ENCODE measurements at places on chromosomes 13 and 19.
A peak's percentile ranks its signal among the peaks of the same experiment; 100 is the strongest.

DNA sequence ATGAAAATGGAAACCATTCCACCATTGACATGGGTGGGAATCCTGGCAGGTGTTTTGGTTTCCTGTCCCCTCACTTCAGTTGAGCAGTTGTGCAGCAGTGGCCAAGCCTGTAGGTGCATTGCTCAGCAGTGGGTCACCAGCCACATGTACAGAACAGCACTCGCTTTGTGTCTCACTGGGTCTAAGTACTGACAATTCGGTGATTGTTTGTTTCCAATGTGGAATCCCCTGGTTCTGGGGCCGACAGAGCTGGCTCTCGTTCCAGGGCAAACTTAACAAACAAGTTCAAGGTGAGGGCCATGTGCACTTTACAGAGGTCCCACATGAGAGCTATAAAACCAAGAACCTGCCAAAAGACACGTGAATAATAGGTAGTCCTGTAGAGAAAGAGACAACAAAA, 54.1 kb upstream of the SPATA13 start:
- DNase-seq: no peak

DNA sequence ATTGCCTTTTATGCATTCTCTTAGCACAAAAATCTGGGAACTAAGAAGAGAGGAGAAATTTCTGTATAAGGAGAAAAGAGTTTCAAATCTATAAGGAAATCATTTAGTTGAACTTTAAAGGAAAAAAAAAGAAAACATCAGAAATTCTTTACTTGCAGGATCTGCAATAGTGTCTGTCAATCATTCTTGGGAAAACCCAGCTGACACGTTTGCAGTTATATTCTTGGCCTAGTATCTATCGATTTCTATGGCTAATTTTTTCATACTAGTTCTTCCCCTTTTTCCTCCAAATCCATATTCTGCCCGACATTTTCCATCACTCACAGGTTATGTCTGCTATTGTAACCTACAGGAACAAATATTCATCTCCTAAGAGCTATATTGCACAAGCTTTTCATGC, 160.7 kb downstream of the ABCC4 start:
- DNase-seq: no peak

DNA sequence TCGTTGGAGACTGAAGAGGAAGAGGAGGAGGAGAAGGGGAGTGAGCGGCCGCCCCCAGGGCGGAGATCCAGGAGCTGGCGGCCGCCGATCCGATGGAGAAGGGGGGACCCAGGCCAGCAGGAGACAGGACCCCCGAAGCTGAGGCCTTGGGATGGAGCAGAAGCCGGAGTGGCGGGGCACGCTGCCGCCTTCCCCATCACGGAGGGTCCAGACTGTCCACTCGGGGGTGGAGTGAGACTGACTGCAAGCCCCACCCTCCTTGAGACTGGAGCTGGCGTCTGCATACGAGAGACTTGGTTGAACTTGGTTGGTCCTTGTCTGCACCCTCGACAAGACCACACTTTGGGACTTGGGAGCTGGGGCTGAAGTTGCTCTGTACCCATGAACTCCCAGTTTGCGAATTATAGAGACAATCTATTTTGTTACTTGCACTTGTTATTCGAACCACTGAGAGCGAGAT, 1.8 kb downstream of the GADD45B start:
- no peak for DNase-seq

DNA sequence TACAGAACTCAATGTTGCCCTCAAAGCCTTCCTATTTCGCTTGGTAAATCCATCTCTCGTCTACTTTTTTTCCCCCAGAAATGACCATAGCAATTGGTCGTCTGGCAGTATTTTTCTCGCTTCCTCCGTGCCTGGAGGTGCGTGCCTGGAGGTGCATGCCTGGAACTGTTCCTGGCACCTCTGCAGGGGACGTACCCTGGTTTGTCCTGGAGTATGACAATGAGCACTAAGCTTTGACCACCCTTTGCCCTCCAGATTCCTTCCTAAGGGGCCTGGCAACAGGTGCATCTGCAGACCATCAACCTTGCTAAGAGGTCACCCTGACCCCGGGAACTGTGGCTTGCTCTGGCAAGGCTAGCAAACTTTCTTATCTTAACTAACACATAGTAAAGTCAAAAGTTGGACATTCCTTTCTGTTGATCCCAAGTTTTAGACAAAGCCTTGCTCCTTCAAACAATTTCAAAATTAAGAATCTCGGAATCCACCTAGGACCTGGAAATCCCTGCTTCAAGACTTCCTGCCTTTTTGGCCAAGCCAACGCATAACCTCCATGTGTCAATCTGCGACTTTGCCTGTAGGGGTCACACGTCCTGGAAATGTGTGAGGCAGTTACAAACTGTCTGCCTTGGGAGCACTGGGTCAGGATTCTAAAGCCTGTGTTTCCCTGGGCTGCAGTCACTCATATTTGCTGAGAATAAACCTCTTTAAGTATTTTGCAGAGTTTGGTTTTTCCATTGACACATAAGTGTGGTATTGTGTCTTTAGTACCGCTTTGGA, 28.8 kb upstream of the TUBGCP3 start:
- no peak for DNase-seq

GRCh38 chr19:29605653-29606419, at the start of gene POP4:
Gene POP4 (plus strand): TSS chr19:29606283. CDS start chr19:29606319, 36 bp downstream.
- peak; percentile 87 for DNase-seq

DNA sequence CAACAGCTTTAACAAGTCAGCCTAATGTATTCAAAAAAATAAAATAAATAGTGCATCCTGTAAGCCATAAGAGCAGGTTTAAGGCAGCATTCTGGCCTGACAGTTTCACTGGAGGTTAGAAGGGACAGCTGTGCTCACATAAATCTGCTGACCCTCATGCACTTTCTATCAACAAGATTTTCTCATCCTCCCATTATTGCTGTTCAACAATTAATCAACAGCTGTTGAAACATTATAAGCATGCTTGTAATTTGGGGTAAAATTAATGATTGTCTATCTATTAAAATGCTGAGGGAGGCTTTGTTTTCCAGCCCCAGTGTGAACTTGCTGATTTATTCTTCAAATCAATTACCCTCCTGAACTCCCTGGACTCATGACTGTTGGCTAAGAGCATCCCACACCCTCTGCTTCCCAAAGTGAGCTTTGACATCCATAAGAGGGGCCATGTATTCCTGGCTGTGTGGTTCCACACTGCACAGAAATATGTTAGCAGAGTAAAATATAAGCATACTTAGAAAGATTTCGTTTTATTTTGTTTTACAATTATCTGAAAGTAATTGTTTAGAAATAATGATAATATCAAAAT, 492.4 kb downstream of the EFNB2 start:
- DNase-seq: no peak

DNA sequence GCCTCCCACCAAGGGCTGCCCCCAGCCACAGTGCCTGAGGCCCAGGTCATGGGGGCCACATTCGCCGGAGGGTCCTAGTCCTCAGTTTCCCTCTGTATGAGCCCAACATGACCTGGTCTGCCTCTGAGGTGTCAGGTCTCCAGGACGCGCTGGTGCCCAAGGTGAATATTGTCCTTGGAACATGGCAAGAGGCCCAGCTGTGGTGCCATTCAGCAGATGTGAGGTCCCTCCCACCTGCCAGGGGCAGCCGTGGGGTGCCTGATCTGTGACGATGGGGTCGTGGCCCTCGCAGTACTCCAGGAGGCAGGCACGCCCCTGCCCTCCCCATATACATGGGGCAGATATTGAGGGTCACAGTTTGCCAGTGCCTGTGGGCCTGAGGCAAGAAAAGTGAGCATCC, 151.9 kb downstream of the KDM4B start:
- DNase-seq: no peak

DNA sequence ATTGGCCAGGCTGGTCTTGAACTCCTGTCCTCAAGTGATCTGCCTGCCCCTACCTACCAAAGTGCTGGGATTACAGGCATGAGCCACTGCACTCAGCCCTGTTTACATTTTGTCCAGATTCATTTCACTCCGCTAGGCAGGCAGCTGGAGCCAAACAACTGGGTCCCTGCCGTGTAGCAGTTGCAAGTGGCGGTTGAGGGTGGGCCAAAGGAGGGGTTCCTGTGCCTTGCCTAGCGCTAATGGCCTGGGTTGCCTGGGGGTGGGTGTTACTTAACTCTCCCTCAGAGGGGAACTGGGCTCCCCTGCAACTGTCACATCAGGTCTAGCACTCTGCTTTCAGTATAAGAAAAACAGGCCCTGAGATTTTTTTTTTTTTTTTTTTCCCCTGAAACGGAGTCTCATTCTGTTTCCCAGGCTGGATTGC, 7.4 kb downstream of the ACP5 start:
- no peak for DNase-seq

DNA sequence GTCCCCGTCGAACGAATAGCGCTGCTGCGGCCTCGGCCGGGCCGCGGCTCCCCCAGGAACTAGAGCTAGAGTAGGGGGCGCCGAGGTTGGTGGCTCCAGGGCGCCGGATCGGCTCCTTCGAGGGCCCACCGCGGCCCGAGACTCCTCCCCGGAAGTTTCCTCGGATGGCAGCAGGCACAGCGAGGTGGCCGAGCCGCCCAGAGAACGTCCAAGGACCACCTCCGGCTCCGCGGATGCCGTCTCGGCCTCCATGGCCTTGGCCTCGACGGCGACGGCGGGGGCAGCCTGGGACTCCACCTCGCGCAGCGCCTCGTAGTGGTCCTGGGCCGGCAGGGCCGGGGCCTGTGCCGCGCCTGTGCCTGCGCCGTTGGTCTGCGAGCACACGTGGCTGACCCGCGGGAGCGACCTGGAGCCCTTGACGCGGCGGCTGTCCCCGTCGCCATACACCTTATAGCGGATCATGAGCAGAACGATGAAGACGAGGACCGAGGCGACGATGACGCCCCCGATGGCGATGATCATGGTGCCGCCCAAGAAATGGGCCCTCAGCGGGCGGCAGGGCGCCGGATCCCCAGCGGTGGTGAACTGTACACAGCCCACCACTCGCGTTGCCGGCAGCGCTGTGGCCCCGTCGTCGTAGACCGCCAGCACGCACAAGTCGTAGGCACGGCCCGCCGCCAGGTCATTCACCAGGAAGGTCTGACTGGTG, 11.8 kb downstream of the IFNL1 start:
- DNase-seq: no peak

- no peak for DNase-seq
These were observed 599 bp downstream of the OLFM2 start for GRCh38 chr19:9935506-9936325.

DNA sequence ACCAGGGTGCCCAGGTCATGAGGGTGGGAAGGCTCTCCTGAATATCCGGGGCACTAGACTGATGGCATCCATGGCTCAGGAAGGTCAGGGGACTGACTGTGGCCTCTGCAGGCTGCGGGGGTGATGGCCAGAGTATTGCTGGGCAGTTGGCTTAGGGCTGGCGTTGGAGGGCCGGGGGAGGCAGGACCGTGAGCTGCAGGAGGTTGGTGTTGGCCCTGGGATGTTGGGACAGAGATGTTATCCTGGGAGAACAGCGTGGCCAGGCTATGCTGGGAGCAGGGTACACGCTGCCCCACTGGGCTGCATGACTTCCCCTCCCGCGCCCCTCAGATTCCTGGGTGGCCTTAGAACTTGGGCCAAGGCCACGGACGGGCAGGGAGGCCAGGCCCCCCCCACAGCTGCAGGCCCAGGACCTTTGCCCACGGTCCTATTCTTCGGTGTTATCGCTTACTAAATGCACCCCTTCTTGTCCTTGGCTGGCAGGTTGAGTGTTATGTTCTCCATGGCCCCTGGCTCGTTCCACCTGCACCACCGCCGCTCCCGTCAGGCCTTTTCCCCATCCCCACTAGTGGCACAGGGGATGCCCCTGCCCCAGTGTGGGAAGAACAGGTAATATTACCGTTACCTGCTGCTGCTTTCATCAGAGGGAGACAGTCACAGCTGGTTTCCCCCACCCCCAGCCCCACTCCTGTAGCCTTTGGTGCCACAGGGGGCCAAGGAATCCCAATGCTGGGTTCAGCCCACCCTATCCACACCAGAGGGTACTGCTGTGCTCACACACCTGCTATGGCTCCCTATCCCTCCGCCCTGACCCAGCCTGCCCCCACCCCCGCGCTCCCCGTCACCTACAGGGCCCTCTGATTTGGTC, 3.2 kb upstream of the ISYNA1 start:
- DNase-seq: no peak

- no peak for DNase-seq
These were observed 7.0 kb downstream of the MOB3A start for GRCh38 chr19:2089001-2089711.

GRCh38 chr13:99995589-99996380, 14.2 kb downstream of the ZIC2 start:
- no peak for DNase-seq

DNA sequence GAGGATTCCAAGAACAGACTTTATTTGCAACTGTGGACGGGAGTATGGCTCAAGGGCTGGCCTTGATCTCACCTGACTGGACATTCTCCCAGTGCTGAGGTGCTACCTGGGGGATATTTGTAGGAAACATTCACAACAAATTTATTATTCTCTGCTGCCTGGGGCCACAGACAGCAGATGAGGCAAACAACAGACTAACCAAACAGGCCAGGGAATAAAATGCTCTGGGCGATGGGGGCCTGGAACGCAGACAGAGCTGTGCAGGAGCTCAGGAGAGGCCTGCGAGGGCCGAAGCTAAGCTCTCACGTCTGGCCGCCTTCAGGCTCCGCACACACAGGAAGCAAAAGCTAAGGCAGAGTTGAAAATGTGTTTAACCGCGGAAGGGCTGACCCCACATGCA, 7.8 kb downstream of the PLPP2 start:
- no peak for DNase-seq

DNA sequence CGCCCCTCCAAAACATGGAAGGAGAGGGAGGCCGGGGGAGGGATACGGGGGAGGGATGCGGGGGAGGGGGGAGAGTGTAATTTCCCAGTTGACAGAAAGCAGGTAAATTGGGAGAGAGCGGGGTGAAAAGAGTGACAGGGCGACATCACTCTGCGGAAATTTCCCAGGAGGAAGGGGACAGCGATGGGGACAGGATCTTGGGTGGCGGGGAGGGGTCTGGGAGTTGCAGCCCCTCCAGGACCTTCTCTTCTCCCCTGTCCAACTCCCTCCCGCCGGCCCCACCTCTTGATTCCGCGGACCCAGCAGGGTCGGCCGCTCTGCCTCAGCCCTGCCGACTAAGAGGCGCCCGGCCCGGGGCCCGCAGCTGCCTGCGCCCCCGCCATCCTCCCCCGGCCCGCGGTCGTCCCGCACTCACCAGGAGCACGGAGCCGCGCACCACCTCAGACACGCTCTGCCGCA, 108.0 kb upstream of the DOCK9 start:
- DNase-seq: no peak

- DNase-seq: no peak
These were observed 15.0 kb upstream of the TMPRSS9 start for GRCh38 chr19:2345076-2345475.

- no peak for DNase-seq
These were observed 17.7 kb downstream of the CCDC122 start for GRCh38 chr13:43861863-43862262.

- no peak for DNase-seq
These were observed 68.3 kb upstream of the RXFP2 start for GRCh38 chr13:31670831-31671617.

DNA sequence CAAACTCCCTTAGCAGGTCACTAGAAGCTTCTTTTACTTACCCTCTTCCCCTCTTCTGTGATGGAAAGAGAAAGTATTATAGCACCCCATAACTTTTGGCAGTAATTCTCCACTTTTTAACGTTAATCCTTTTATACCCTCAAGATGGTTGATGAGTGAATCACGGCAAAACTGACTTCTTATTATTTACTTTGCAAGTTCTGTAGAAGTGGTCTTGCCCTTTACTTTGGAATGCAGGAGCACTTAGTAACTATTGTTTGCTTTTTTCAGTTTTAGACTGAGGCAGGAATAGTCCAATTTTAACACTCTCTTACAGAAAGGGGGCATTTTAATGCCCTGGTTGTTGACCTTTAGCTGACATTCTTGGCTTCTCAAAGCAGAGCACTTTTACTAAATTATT, 260.1 kb downstream of the LMO7 start:
- DNase-seq: no peak

GRCh38 chr19:19602713-19603324, 15.7 kb downstream of the PBX4 start:
- DNase-seq: no peak

Data from NCI-H2081 treated with DMSO at 0.1 percent for 48 hours (cell line).